Adrenal gland (tissue), 19 donors: ENCODE measurements at places on chromosomes 11 and 22. TPM values are rescaled to one million over a fixed set of nuclear protein-coding genes. Genes with fewer than 3 reads are reported as not detected.

GRCh38 chr11:125956391-125957134 is 10.7 kb downstream of the VSIG10L2 start:
- DNase-seq = no peak

JAM3 gene
- 18.0 TPM for polyA plus RNA-seq

PLEKHA7 gene
- polyA plus RNA-seq = 1.6 TPM

- no peak for DNase-seq
Measured at GRCh38 chr22:33459137-33459536, 401.0 kb upstream of the SYN3 start.

TPBGL gene
- polyA plus RNA-seq = 3.1 TPM

- no peak for DNase-seq
Measured at GRCh38 chr11:11706028-11706427, 84.2 kb upstream of the GALNT18 start.
